ENCODE measurements at places on chromosomes 11 and 22.

- DNase-seq: no peak
These were observed 5.9 kb downstream of the FHIP1B start for GRCh38 chr11:6228520-6228919.

- DNase-seq: no peak
These were observed 6.4 kb downstream of the ENDOD1 start for GRCh38 chr11:95095858-95096587.

GRCh38 chr11:130624971-130625544, 176.6 kb downstream of the ADAMTS15 start:
- DNase-seq: no peak

DNA sequence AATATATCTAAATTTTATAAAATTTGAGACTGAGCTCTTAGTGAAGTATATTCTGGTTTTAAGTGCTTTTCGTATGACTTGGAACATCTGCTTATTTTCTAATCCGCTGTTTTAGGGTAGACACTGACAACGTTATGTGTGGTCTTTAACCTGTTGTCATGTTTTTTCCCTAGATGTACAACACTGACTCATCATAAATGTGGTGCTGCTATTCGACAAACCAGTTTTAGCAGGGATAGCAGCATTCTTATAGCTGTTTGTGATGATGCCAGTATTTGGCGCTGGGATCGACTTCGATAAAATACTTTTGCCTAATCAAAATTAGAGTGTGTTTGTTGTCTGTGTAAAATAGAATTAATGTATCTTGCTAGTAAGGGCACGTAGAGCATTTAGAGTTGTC, 23.8 kb upstream of the HIKESHI start:
- DNase-seq: no peak

GRCh38 chr11:18384157-18384641, 10.2 kb upstream of the LDHA start:
- DNase-seq: peak; percentile 25
